ENCODE measurements at places on chromosomes 3 and 15. TPM values are rescaled to one million over a fixed set of nuclear protein-coding genes. Genes with fewer than 3 reads are reported as not detected.
A peak's percentile ranks its signal among the peaks of the same experiment; 100 is the strongest.

DNA sequence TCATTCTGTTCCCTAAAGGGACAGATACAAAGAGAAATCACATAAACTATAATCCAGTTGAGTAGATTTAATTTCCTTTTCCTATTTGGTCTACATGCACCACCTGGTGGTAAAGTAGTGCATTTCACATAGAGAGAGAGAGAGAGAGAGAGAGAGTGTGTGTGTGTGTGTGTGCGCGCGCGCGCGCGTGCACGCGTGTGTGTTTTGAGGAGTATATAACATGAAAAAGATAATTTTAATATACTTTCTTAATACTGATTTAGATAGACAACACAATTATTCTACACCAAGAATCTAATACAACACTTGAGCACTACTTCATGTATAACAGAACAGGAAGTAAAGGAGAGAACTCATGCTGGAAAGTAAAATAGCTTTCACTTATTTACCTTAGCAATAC is 1.1 kb upstream of the FGF7 start:
- peak; percentile 32 for DNase-seq

DNA sequence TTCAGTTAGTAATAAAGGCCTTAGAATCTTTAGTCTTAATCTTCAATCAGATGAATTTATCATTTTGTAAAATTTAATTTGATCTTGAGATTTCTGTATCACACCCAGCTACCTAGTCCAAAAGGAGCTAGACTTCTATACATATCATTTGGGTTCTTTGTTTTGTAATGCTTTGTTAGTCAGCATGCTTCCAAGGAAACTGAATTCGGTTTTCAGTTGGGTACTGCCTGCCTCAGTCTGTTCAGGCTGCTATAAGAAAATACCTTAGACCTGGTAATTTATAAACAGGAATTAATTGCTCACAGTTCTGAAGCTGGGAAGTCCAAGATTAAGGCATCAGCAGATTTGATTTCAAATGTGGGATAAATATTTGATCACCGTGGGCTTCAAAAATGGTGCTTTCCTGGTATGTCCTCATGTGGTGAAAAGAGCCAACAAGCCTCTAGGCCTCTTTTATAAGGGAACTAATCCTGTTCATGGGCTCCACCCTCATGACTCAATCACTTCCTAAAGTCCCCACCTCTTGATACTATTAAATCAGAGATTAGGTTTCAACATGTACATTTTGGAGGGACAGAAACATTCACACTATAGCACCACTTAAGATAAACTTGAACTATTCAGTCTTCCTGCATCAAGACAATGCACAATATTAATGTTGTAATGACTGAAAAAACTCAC is 800.7 kb downstream of the NAALADL2 start:
- peak; percentile 5 for DNase-seq

DNA sequence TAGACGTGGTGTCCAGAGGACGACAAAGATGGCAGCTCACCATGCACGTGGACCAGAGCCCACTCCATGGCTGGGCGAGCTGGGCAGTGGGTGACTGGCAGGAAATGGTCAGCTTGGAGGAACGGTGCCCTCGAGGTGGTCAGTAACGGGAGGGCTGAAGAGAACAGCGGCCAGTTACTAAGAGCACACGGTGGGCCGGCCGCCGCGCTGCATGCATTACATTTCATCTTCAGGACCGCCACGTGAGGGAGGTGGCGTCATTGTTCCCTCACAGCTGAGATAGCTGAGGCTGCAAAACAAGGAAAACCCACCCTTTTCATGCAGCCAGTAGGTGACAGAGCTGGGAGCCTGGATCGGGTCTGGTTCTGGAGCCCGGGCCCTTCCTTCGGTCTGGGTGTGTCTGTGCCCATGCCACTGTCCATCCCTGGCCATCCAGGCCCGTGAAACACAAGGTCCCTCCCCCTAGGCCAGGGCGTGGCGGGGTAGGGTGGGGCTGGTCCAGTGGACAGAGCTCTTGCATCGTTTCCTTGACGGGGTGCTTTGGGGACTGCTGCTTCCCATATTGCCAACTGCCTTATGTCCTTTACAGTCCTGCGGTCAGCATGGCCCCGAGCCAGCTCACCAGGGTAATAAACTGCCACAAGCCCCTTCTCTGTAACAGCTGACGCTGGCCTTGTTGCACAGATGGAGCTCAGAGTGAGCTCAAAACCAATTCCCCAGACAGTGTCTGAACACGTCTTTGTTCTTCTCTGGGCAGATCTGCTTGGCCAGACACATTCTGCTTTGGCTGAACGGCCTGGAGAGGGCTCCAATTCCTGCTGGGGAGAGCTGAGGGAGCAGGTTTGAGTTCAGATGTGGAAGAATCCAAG is 51.8 kb downstream of the RGMA start:
- no peak for DNase-seq

The FBXW12 gene
- not detected for total RNA-seq

- DNase-seq, result no peak
These were observed 19.2 kb downstream of the PXYLP1 start for GRCh38 chr3:141250828-141251227.

DNA sequence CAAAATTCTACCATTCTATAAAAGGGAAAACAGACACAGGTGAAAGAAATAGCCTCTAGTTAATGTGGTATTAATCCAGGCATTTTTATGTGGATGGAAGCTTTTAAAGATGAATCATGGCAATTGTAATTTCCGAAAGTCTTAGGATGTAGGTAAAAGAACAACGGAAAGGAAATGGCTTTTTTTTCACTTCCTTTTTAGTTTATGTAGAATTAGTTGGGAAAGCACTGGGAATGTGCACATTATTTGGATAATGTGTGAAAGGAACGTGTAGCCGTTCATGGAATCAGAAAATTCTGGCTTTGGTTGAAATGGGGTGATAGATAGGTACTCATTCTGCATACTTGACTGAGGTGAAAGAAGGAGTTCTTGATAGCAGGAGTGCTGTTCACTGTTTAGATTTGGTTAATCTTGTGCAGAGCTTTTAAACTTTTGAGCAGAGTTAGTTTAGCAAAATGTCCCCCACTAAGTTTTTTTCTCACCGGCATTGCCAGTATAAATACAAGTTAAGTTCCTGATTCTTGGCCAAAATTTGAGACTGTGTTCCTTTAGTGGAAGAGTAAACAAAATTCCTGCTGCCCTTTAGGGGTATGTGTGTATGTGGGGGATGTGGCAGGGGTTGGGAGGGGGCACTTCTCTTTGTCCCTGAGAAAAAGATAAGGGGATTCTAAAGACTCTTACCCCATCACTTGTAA is 20.2 kb upstream of the UTS2B start:
- DNase-seq, result no peak

GRCh38 chr3:59127071-59127470 is 77.2 kb upstream of the CFAP20DC start:
- DNase-seq, result peak; percentile 93

The FAM227B gene
- total RNA-seq, result 8.6 TPM

GRCh38 chr15:85941186-85941855 is 138.3 kb upstream of the AGBL1 start:
- peak; percentile 17 for DNase-seq

The SPESP1 gene
- total RNA-seq, result not detected

- DNase-seq, result no peak
These were observed 52.8 kb downstream of the ITGA11 start for GRCh38 chr15:68379058-68379758.

DNA sequence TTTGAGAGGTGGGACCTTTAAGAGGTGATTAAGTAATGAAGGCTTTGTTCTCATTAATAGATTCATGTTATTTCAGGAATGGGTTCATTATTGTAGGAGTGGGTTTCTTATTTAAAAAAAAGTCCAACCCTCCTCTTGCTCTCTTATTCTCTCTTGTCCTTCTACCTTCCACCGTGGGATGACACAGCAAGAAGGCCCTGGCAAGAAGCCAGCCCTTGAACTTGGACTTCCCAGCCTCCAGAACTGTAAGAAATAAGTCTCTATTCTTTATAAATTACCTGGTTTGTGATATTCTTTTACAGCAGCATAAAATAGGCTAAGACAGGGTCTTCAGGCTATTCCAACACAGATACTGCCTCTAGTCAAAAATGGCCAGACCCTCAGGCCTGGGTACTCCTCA is 62.2 kb downstream of the MYLK start:
- DNase-seq, result no peak

DNA sequence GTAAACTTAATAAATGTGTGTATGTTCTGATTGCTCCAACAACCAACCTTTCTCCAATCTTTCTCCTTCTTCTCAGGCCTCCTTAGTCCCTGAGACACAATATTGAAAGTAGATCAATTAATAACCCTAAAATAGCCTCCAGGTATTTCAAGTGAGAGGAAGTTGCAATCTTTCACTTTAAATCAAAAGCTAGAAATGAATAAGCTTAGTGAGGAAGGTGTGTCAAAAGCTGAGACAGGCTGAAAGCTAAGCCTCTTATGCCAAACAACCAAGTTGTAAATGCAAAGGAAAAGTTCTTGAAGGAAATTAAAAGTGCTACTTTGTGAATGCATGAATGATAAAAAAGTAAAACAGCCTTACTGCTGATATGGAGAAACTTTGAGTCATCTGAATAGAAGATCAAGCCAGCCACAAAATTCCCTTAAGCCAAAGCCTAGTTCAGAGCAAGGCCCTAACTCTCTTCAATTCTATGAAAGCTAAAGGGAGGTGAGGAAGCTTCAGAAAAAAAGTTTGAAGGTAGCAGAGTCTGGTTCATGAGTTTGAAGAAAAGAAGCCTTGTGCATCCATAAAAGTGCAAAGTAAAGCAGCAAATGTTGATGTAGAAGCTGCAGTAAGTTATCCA is 38.6 kb downstream of the CCDC80 start:
- no peak for DNase-seq

DNA sequence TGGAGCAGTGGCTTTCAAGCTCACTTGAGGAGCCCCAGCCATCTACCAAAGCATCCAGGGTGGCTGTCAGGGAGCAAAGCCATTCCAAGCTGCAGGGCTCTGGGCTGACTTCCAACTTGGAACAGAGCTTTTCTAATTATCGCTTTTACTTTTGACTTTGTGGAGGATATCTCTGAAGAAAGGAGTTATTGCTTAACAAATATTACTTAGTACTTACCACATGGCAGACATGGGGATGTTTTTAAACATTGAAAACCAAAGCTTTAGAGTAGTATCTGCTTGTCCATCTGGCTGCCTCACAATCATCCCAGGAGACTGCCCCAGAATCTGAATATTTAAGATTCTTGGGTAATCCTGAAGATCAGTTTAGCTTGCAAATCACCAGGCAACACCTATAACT is 8.9 kb downstream of the TAGLN3 start:
- no peak for DNase-seq

The ASB7 gene
- total RNA-seq, result 12.6 TPM

DNA sequence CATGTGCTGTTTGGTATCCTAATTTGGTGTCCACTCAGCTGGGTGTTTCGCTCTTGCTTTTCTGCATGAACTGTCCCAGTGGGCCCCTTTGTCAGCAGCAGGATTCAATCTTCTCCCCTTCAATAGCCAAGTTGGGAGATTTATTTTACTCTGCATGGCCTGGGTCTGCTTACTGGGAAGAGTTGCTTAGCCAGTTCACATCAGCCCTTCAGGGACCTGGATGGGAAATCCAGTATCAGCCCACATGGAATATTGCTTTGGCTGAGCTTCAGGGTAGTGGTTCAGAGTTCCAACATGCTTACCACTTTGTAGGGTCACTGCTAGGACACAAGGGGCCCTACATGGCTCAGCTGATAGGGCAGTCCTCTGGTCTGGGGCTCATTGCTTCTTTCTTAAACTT is 93.0 kb upstream of the BOC start:
- DNase-seq, result no peak

The ARPP21 gene
- not detected for total RNA-seq

DNA sequence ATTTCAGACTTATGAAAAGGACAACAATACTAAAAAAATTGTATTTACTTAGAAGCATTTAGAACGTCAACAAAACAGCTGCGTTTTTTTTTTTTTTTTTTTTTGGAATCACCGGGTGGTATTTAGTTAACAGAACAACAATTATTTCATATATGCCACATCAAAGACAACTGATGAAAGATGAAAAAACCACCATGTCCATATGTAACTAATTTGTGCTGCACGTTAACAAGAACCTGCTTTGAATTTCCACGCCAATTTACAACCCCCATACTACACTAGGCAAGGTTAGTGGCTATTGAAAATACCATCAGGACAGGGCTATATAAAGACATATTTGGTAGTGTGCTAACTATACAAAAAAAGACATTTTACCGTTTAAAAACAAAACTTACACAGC is 189.3 kb upstream of the ROBO1 start:
- DNase-seq, result no peak

The NME9 gene
- total RNA-seq, result not detected

The ANKRD63 gene
- total RNA-seq, result not detected

GRCh38 chr3:150385296-150386242 is 22.5 kb upstream of the TSC22D2 start:
- DNase-seq, result no peak

DNA sequence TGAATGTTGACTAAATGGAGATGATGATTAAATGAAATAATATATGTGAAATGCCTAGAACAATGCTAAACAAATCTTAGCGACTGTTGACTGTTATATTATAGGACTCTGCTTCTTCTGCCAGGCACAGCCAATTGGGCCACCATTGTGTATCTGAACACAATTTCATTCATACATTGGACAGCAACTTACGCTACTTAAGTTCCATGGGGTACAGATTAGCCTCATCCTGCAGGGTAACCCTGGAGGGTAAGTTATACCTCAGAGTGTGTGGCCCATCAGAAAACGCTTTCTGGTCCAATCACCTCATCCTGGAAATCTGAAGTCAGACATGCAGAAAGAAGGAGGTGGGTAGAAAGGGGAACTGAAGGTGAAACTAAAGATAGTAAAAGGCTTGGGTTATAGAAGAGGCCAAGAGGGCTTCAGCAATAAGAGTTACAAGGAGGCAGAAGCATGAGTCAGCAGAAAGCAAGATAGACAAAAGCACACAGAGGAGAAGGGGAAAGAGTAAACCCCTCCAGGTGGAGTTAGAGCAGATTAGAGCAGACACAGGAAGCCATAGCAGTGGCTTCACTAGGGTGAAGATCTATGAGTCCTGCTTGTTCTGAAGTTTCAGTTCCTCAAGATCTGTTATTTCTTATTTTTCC is 119.3 kb upstream of the SLC24A5 start:
- no peak for DNase-seq

- no peak for DNase-seq
These were observed at the start of gene INSYN1 for GRCh38 chr15:73753250-73754130. INSYN1 (minus strand) TSS chr15:73753351; CDS start chr15:73751130, 2,221 bp downstream.

DNA sequence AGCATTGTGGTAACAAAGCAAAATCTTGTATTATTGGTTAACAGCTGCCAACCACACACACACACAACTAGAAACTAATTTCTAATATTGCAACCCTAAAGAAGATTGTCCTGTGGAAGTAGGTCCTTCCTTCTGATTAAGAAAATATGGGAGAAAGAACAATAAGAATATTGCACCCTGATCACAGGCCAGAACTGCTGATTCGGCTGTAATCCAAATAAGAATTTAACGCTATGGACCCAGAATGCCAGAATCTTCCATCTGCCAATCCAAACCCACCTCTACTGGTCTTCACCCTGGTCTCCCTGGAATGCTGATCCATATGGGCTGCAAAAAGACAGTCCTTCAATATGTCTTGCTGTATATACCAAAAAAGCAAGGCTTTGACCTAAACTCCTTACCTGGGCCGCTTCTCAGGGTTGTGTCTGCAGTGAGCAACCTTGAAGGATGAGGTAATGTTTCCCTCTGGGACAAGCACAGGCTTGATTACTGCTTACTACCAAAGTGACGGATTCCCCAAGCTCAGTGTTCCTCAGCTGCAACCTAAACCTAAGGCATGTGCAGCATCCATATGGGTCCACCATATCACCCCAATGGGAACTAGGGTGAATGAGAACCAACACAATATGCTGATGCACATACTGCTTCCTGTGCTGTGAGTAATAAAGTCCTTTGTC is 8.0 kb downstream of the CCDC14 start:
- DNase-seq, result no peak

- DNase-seq, result no peak
These were observed 384.3 kb upstream of the NR2F2 start for GRCh38 chr15:95946241-95946640.

The OR5K2 gene
- not detected for total RNA-seq

GRCh38 chr15:94287794-94288246 is 56.5 kb downstream of the MCTP2 start:
- DNase-seq, result no peak
